ENCODE measurements at places on chromosomes 5 and 9. TPM values are rescaled to one million over a fixed set of nuclear protein-coding genes. Genes with fewer than 3 reads are reported as not detected.

The INSYN2B gene
- 0.73 TPM for polyA plus RNA-seq

The TMEM174 gene
- not detected for polyA plus RNA-seq

The HMMR gene
- polyA plus RNA-seq = 16.2 TPM

The S1PR3 gene
- polyA plus RNA-seq = 4.1 TPM

The OXCT1 gene
- polyA plus RNA-seq = 21.5 TPM

The RFX3 gene
- 1.8 TPM for polyA plus RNA-seq

The UBE2R2 gene
- polyA plus RNA-seq = 11.5 TPM

The CTSV gene
- 101 TPM for polyA plus RNA-seq

The CENPK gene
- polyA plus RNA-seq = 3.2 TPM

The BHMT gene
- polyA plus RNA-seq = not detected

DNA sequence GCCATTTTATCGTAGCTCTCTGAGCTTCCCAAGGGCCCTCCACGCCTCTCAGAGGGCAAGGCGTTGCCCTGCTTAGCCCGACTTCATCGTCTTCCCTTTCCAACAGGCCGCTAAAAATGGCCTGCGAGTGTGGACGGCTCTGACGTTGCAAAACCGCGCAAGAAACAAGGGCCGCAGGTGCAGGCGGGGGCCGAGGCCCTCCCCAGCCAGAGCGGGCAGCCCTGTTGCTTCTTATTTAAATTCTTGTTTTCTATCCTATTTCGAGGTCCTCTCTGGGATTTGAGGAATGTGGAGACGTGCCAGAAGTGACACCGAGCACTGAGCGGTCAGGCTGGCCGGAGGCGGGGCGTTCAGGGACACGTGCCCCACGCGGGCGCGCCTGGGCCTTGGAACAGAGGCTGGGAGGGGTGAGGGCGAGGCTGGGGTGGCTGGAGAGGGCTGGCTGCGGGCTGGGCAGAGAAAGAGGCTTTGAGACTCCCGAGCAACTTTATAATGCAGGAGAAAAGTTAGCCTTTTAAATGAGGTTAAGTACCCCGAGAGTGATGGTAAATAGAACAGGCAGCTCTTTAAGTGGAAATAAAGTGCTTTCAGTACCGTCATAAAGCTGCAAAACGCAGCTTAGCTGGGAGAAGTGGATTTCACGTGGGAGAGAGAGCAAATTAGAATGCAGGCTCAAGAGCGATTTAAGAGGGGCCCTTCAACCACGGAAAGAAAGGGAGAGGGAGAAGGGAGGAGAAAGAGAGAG, 243.6 kb downstream of the AUH start:
- no peaks in the 10 kb centered on the region for H3K36me3 ChIP-seq
- no peak overlapping the region for H3K4me3 ChIP-seq
- no peak for DNase-seq
- H3K27ac ChIP-seq = no peak overlapping the region
- H3K4me1 ChIP-seq = peaks cover 26% of the 10 kb centered on the region

DNA sequence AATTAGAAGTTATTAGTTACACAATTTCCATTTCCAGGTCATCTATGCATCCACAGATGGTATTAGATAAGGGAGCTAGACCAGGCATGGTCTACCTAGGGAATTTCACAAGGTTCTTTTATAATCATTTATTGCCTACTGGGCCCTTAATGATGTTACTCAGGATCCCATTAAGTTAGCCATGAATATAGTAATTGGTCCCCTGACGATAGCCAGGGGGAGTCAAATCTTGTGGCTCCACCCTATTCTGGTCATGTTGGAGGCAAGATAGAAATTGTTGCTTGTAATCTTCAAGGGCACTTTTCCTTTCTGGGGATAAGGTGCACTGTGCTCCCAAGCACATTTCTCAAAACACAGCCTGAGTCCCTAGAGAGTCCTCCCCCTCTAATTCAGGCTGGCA, 14.1 kb upstream of the ELL2 start:
- no peak for DNase-seq
- no peak overlapping the region for H3K4me3 ChIP-seq
- no peaks in the 10 kb centered on the region for H3K36me3 ChIP-seq
- no peaks in the 10 kb centered on the region for H3K4me1 ChIP-seq
- no peaks in the 10 kb centered on the region for H3K27me3 ChIP-seq

GRCh38 chr5:146301626-146302025, 37.0 kb upstream of the POU4F3 start:
- H3K4me1 ChIP-seq = no peaks in the 10 kb centered on the region
- H3K36me3 ChIP-seq = no peaks in the 10 kb centered on the region
- no peak overlapping the region for H3K4me3 ChIP-seq
- no peak overlapping the region for H3K27ac ChIP-seq
- peaks cover 6% of the 10 kb centered on the region for H3K27me3 ChIP-seq

DNA sequence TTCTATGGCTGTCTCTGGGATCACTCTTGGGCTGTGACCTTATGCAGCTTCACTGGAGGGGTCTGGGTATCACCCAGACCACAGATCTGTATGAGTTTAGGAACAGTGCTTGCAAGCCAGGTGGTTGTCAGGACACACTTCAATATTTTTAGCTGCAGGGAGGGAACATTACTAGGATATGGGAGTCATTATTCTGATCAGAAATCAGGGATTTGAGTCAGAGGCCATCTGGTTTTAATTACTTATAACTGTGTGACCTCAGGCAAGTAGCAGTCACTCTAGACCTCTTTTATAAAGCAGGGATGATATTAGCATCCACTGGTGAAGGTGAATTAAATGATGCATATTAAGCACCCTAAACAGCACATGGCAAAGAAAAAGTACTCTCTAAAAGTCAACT, 60.1 kb upstream of the NMUR2 start:
- H3K4me3 ChIP-seq = no peak overlapping the region
- DNase-seq = no peak
- no peaks in the 10 kb centered on the region for H3K4me1 ChIP-seq
- no peak overlapping the region for H3K27ac ChIP-seq
- H3K27me3 ChIP-seq = no peaks in the 10 kb centered on the region

DNA sequence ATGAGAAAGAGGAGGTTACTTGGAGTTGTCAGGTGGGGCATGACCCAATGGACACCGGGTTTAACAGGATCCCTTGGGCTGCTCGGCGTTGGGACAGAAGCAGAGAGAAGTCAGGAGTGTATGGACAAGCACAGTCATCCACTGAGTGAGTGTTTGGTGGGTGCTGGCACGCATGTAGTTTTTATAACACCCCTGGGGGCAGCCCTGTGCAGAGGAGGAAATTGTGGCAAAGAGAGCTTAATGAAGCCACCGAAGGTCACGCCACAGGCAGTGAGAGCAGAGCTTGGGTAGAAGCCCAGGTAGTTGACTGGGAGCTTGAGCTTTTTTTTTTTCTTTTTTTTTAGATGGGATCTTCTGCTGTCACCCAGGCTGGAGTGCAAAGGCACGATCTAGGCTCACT, 43.2 kb upstream of the IER5L start:
- H3K27ac ChIP-seq = no peak overlapping the region
- no peak overlapping the region for H3K4me3 ChIP-seq
- H3K4me1 ChIP-seq = peaks cover 16% of the 10 kb centered on the region
- no peak for DNase-seq
- H3K36me3 ChIP-seq = no peaks in the 10 kb centered on the region

DNA sequence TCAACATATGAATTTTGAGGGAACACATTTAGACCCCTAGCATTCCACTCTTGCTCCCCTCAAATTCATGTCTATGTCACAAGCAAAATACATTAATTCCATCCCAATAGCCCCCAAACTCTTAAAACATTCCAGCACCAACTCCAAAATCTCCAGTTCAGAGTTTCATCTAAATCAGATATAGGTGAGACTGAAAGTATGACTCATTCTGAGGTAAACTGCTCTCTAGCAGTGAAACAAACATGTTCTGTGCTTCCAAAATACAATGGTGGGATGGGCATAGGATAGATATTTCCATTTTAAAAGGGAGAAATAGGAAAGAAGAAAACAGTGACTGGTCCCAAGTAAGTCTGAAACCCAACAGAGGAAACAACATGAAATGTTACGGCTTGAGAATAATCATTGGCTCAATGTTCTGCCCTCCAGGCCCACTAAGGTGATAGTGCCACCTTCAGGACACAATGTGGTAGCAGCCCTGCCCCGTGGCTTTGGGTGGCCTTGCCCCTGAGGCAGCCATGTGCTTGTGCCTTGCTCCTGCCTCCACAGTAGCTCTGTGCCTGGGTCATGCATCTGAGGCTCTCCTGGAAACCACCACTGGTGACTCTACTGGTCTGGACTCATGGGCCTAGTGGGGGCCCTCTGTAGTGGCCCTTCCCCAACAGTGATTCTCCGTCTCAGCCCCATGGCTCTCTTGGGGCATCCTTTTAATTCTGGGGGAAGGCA, 36.4 kb upstream of the IPPK start:
- H3K27me3 ChIP-seq = no peaks in the 10 kb centered on the region
- DNase-seq = no peak
- no peak overlapping the region for H3K4me3 ChIP-seq
- peaks cover 6% of the 10 kb centered on the region for H3K36me3 ChIP-seq
- H3K4me1 ChIP-seq = peaks cover 56% of the 10 kb centered on the region
- peak overlapping the region; percentile 96 for H3K27ac ChIP-seq

GRCh38 chr5:13359344-13359743, 585.1 kb downstream of the DNAH5 start:
- H3K4me3 ChIP-seq = no peak overlapping the region
- no peak for DNase-seq
- H3K27ac ChIP-seq = no peak overlapping the region
- H3K36me3 ChIP-seq = no peaks in the 10 kb centered on the region
- no peaks in the 10 kb centered on the region for H3K4me1 ChIP-seq

- no peak for DNase-seq
- no peak overlapping the region for H3K27ac ChIP-seq
- peaks cover 3% of the 10 kb centered on the region for H3K4me1 ChIP-seq
- H3K36me3 ChIP-seq = no peaks in the 10 kb centered on the region
These were observed 87.1 kb upstream of the CPEB4 start for GRCh38 chr5:173801006-173801405.

GRCh38 chr9:131798246-131798645, 58.4 kb upstream of the RAPGEF1 start:
- no peaks in the 10 kb centered on the region for H3K27me3 ChIP-seq
- DNase-seq = no peak
- H3K27ac ChIP-seq = no peak overlapping the region
- no peaks in the 10 kb centered on the region for H3K4me1 ChIP-seq
- H3K4me3 ChIP-seq = no peak overlapping the region
- H3K36me3 ChIP-seq = no peaks in the 10 kb centered on the region

GRCh38 chr9:33868440-33868973, 51.5 kb downstream of the UBE2R2 start:
- H3K4me1 ChIP-seq = peaks cover 11% of the 10 kb centered on the region
- peaks cover 1% of the 10 kb centered on the region for H3K36me3 ChIP-seq
- no peak overlapping the region for H3K27ac ChIP-seq
- DNase-seq = no peak
- H3K4me3 ChIP-seq = no peak overlapping the region
- no peaks in the 10 kb centered on the region for H3K27me3 ChIP-seq

GRCh38 chr5:79728396-79728795, 38.8 kb downstream of the CMYA5 start:
- H3K36me3 ChIP-seq = no peaks in the 10 kb centered on the region
- no peak for DNase-seq
- H3K27ac ChIP-seq = no peak overlapping the region
- H3K4me1 ChIP-seq = no peaks in the 10 kb centered on the region

DNA sequence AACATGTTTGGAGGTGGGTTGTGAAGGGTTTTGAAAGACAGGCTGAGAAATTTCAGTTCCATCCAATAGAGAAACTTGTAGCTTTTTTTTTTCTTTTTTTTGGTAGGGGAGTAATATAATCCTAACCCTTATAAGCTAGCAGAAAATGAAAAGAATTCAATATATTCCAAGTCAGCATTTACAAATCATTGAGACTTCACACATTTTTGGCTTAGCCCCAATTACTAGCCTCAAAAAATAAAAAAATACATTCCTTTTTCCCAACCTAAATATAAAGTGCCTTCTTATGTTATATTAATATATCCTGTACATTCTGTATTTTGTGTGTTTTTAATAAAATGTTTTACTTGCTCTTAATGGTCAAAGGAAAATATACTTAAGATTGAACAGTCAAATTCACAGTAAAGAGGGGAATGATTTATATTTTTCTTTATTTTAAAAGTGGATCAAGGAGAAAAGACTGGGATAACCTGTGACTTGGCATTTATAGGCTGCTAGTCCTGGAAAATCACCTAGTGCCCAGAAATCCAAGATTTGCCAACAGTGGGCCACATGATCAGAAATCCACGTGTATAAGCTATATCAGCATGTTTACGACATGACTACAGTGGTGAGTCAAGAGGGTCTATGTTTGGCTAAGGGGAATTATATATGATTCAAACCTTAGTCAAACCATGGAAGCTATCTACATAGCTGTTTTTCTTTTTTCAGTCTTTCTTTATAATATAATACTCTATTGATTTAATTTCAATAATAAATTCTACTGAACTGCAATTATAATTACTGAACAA, 14.5 kb downstream of the HACD4 start:
- H3K27me3 ChIP-seq = no peaks in the 10 kb centered on the region
- H3K36me3 ChIP-seq = no peaks in the 10 kb centered on the region
- DNase-seq = no peak

- no peaks in the 10 kb centered on the region for H3K4me1 ChIP-seq
- H3K4me3 ChIP-seq = no peak overlapping the region
- no peak for DNase-seq
- no peaks in the 10 kb centered on the region for H3K36me3 ChIP-seq
These were observed 37.6 kb downstream of the MAST4 start for GRCh38 chr5:66633754-66634153.

DNA sequence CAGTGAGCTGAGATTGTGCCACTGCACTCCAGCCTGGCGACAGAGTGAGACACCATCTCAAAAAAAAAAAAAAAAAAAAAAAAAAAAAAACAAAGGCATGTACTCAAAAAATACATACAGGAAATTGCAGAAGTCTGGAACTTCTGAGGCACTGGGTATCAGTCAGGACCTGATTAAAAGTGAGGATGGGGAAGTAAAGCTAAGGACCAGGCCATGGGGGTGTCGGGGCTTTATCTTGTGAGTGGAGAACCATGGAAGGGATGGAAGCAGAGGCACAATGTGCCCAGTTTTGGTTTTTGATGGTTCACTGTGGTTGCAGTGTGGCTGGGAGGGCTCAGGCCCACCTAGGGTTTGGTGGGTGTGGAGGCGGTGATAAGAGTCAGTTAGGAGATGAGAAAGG, 212.7 kb upstream of the PIK3R1 start:
- no peaks in the 10 kb centered on the region for H3K4me1 ChIP-seq
- DNase-seq = no peak
- H3K36me3 ChIP-seq = no peaks in the 10 kb centered on the region
- H3K27ac ChIP-seq = peak overlapping the region; percentile 49
- no peak overlapping the region for H3K4me3 ChIP-seq

GRCh38 chr9:89945133-89945532, 340.3 kb downstream of the GADD45G start:
- no peak for DNase-seq
- no peak overlapping the region for H3K27ac ChIP-seq
- H3K27me3 ChIP-seq = peaks cover 20% of the 10 kb centered on the region
- H3K36me3 ChIP-seq = no peaks in the 10 kb centered on the region

- peak; percentile 5 for DNase-seq
- H3K27ac ChIP-seq = no peak overlapping the region
- no peaks in the 10 kb centered on the region for H3K27me3 ChIP-seq
- H3K4me3 ChIP-seq = no peak overlapping the region
- peaks cover 3% of the 10 kb centered on the region for H3K4me1 ChIP-seq
- no peaks in the 10 kb centered on the region for H3K36me3 ChIP-seq
These were observed 49.9 kb downstream of the ADAMTS12 start for GRCh38 chr5:33841891-33842290.

DNA sequence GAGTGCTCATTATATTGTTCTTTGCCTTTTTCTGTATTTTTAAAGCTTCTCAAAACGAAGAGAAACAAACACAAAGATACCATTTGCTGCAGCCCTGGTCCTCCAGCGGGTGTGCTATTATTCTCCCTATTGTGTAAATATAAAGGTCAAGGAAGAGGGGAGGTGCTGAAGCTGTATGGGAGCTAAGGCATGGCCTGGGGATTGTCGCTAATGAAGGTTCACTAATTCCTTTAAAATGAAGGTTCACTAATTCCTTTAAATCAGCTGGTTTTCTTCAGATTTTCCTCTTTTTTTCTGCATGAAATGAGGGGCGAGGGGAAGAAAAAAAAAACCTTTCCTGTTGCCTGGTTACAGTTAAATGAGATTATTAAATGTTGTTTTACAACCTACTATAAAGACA, 74.5 kb upstream of the MAP1B start:
- H3K27me3 ChIP-seq = no peaks in the 10 kb centered on the region
- no peaks in the 10 kb centered on the region for H3K36me3 ChIP-seq

Measured in keratinocyte (primary cell).